WTC11 (cell line): ENCODE measurements at places on chromosomes 7 and 10. TPM values are rescaled to one million over a fixed set of nuclear protein-coding genes. Genes with fewer than 3 reads are reported as not detected.

Gene SPDYE2B
- total RNA-seq, result 0.23 TPM in 1 of 3 replicates, not detected in the others

GRCh38 chr10:125692196-125692595, 9.2 kb upstream of the TEX36 start:
- DNase-seq, result no peak

DNA sequence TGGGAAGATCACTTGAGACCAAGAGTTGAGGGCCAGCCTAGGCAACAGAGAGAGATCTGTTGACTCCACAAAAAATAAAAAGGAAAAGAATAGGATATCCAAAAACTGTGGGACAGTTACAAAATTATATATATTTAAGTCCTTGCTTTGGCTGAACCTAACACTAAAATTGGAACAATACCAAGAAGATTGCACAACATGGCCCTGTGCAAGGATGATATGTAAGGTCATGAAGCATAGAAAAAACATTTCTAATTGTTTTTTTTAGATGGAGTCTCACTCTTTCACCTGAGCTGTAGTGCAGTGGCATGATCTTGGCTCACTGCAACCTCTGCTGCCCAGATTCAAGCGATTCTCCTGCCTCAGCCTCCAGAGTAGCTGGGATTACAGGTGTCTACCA, 139.0 kb downstream of the TPST1 start:
- DNase-seq, result no peak

DNA sequence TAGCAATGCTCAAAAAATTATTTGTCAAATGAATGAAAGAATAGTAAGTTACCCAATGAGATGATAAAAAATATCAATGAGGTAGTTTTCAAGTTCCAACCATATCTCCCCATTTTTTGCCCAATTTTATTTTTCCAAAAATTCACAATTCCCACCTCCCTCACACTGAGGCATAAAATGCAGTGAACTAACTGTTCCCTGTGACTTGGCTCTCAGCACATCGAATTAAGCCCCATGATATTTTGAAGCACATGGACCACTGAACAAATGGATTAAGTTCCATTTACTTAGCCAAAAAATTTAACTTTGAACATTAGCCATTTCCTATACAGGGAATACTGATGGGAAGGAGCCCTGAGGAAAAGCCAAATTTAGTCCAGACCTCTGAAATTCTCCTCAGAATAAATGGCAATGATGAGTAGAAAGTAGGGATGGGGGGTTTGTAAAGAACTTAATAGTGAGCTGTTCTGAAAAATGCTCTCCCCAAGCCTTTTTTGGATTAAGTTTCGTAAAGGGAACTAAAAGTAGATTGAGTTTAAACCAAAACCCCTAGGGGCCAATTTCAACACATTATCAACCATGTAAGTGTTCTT, 166.3 kb upstream of the GRM3 start:
- DNase-seq, result no peak

Gene MMD2
- 0.09 TPM in 1 of 3 replicates, not detected in the others for total RNA-seq

GRCh38 chr10:61757525-61758397, 95.0 kb downstream of the CABCOCO1 start:
- DNase-seq, result no peak

GRCh38 chr10:49649936-49650723, 29.3 kb upstream of the C10orf53 start:
- no peak for DNase-seq

GRCh38 chr10:109934958-109935793, 11.9 kb upstream of the XPNPEP1 start:
- DNase-seq, result peak; percentile 59

Gene ACBD7
- 10.0 to 13.9 TPM (median 12.5 TPM) in 3 replicates for total RNA-seq

Gene EVX1
- not detected in 3 replicates for total RNA-seq

Gene SYT15B
- total RNA-seq, result 0.18 to 0.32 TPM (median 0.28 TPM) in 3 replicates

DNA sequence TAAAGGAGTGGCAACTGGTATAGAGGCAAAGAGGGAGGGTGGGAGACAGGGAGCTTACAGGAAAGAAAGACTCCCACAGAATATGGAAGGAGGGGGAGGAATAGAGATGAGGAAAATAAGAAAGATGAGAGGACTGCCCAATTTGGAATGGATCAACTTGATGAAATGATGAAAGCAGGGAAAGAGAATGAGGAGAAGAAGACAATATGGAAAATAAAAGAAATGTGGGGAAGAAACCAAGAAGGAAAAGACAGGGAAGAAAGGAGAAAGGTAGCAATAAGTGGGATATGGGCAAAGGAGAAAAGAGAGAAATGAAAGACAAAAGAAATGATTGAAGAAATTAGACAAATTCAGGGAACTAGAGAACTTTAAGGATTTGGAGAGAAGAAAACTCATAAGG, 3.0 kb downstream of the KEL start:
- no peak for DNase-seq

DNA sequence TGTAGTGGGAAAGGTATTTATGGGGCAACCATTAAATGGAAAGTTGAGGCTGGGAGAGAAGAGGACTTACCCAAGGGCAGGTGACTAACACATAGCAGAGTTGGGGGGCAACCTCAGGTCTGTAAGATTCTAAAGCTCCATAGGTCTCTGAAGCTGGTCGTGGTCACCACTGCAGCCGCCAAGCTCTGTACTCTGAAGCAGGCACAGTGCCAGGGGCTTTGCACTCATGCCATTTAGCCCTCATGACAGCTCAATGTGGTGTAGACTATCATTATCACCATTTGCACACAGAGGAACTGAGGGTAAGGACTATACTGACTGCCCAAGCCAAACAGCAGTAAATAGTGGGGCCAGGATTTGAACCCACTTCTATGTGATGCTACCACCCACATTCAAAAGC, 32.5 kb upstream of the TMEM273 start:
- no peak for DNase-seq

DNA sequence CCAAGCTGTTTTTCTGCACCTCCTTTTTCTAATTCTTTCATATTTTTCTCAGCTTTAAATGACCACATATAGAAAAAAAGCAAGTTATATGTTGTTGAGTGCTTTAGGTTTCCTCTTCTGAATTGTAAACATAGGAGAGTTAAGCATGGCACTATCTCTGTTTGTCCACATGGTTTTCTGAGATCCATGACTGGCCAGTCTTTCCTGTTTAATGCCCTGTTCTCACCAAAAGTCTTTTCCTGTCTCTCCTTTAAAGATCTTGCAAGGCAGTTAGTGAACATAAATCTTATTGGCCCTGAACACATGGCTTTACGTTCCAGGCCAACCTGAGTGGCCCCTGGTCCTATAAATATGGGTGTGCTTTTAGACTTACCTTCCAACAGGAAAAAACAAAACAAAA, 19.4 kb downstream of the TRPV5 start:
- DNase-seq, result no peak

Gene FAM241B
- 24.4 to 28.9 TPM (median 26.9 TPM) in 3 replicates for total RNA-seq

GRCh38 chr10:49325131-49325915, 26.4 kb downstream of the C10orf71 start:
- DNase-seq, result no peak

DNA sequence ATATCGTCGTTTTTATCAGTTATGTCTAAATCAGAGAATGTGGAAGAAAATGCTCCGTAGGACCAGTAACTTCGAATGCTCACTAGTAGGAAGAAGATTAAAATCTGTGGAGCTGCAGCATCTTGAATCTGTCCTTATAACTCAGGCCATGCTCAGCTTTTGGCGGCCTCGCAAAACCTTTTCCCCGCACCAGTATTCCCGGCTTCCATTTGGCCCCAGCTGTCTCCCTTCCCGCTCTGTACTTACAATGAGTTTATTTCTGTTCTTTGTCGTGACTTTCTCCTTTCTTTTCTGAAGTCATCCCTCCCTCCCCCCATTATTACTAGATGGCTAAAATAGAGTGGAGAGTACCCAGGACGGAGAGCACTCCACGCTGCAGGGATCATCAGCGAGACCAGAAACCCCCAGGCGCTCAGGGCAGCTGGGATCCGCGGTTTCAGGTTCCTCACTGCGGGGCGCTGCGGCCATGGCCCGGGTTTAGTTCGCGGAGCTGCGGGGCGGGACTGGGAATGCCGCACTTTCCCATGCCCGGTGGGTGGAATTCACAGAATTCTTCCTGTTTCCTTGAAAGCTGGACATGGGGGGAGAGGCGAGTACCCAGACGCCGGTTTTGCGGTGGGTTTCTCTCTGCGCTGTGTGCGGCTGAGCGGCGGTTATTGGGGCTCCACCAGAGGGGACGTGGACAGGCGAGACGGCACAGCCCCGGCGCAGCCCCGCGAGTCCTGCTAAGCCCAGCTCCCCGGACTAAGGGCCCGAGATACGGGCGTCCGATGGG, 183.5 kb downstream of the POM121L12 start:
- peak; percentile 65 for DNase-seq

- DNase-seq, result no peak
Observed at GRCh38 chr10:101771380-101771779, 4.5 kb downstream of the FGF8 start.

- DNase-seq, result no peak
Observed at GRCh38 chr10:100831742-100832141, 81.0 kb upstream of the SLF2 start.

DNA sequence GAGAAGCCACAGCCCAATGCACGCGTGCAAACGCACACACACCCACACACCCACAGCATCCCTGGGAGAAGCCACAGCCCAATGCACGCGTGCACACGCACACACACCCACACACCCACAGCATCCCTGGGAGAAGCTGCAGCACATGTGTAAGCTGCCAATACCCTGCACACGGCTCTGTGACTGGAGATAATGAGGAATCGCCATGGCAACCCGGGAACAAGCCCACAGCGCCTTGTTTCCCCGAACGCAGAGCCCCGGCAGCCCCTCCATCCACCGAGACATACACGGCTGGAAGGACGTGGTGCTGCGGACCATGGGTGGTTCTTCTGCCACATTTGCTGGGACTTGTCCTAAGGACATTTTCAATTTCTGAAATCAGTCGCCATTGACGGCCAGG, 221.3 kb downstream of the PTPRN2 start:
- no peak for DNase-seq

Gene HIP1
- 75.8 to 86.3 TPM (median 85.0 TPM) in 3 replicates for total RNA-seq

GRCh38 chr10:133158437-133158755, 1.6 kb upstream of the KNDC1 start:
- no peak for DNase-seq

- no peak for DNase-seq
Observed at GRCh38 chr7:27992097-27992496, 188.5 kb downstream of the JAZF1 start.

Gene AVPI1
- 8.1 to 9.8 TPM (median 9.0 TPM) in 3 replicates for total RNA-seq

- no peak for DNase-seq
Observed at GRCh38 chr10:110225441-110225755, 18.0 kb downstream of the MXI1 start.

Gene CDHR1
- total RNA-seq, result 5.0 to 7.2 TPM (median 6.4 TPM) in 3 replicates

- DNase-seq, result no peak
Observed at GRCh38 chr7:139943401-139943800, 114.3 kb downstream of the TBXAS1 start.

GRCh38 chr7:127578036-127578684, 7.2 kb downstream of the GCC1 start:
- DNase-seq, result no peak

Gene SP8
- total RNA-seq, result 44.1 to 63.6 TPM (median 45.9 TPM) in 3 replicates

DNA sequence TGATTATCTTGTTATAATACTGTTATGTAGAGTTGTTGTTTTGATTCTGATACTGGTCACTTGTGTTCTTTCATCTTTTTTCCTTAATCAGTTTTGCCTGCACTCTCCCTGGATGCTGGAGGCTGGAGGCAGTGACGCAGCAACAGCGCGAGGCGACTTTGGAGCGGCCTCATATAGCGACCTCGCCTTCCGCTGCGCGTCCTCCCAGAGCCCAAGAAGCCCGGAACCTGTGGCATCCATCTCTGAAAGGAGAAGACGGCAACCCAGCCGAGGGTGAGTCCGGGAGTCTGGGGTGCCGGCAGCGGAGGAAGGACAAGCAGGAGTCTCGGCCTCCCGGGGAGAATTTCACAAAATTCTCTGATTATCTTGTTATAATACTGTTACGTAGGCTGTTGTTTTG, 161.2 kb downstream of the ZNF33B start:
- DNase-seq, result no peak

- DNase-seq, result no peak
Observed at GRCh38 chr10:36254199-36254598, 612.1 kb upstream of the FZD8 start.

DNA sequence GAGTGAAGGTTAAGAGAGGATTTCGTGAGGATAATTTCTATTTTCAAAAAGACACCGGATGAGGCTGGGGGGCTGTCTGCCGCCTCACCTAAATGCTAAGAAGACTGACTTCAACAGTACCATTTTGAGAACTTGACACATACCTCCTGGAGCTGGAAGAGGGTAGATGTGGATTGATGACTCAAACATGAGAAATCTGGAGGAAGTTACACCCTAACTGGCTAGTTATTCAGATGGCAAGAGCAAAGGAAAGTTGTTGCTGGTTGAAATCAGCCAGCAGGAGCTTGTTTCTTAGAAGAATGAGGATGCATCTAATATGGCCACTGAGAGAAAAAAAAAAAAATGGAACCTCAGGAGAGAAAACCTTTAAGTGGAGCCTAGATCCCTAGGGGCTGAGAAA, 76.2 kb upstream of the KIAA1217 start:
- DNase-seq, result no peak

DNA sequence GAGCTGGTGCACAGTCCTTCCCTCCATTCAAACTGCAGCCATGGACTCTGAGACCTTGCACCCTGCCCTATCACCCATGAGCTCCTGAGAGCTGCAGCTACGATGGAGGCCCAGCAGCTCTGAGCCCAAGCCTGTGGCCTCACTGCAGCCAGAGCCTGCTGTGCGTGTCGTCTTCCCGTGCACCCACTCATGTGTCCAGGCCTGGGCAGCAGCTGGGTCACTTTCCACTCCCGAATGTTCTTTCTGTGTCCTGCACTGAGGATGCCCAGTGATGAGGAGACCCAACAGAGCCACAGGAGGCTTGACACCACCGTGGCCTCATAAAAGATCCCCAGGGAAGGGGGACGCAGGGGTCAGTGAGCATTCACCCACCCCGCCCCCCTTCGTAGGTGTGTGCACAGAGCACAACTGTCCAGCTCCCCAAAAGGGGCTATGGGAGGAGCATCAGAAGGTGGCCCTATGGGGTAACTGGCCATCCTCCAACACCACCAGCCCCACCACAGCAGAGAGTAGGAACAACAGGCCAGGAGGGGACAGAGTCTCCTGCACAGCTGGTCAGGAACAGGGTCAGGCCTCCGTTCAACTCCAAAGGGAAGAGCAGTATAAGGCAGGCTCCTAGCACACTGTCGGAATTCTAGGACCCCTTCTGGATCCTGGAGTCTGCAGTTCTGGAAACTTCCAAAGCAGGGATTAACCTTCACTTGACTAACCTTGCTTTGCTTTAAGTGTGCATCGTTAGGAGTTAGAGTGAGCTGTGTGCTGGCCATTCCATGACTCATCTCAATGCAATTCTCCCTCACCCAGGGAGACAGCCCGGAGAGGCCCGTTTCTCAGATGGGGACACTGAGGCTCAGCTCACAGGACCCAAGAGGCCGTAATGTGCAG, 52.6 kb downstream of the RASGEF1A start:
- DNase-seq, result no peak
